Fibroblast of skin of scalp (primary cell): ENCODE measurements at places on chromosomes 4 and X.

GRCh38 chr4:113053883-113054282 lies 4.4 kb downstream of the ANK2 start:
- DNase-seq, result no peak

DNA sequence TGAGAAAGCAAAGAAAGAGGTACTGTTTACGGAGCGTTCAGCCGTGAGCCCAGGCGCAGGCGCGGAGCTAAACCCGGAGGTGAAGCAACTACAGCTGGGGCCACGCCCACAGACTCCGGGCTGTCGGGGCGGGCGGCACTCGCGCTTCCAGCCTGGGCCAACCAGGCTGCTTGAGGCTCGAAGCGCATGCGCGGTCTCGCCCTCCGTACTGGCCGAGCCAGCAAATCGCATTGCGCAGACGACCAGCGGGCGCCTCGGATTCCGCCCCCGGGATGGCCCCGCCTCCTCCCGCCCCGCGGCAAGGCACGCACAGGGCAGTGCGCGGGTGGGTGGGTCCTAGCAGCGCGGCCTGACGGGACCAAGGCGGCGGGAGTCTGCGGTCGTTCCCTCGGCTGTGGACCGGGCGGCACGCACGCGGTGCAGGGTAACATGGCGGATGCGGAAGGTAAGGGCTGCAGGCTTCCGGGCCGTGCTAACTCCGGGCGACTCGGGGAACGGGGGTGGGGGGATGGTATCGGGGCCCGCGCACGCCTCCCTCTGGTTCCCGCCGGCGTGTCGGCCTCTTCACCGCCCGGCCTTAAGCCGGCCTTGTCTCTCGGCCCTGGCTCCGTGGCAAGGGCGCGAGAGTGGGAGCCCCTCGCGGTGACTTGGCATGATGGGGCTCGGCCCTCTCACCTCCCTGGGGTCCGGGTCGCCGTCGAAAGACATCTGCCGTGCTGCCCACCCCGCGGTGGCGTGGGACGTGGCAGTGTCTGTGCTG lies at the start of gene DKC1:
Gene DKC1, plus strand, starts transcription at position 328 of the 760 bp plus-strand sequence. Its CDS starts 102 bp downstream, at position 430.
- DNase-seq, result peak; percentile 94

DNA sequence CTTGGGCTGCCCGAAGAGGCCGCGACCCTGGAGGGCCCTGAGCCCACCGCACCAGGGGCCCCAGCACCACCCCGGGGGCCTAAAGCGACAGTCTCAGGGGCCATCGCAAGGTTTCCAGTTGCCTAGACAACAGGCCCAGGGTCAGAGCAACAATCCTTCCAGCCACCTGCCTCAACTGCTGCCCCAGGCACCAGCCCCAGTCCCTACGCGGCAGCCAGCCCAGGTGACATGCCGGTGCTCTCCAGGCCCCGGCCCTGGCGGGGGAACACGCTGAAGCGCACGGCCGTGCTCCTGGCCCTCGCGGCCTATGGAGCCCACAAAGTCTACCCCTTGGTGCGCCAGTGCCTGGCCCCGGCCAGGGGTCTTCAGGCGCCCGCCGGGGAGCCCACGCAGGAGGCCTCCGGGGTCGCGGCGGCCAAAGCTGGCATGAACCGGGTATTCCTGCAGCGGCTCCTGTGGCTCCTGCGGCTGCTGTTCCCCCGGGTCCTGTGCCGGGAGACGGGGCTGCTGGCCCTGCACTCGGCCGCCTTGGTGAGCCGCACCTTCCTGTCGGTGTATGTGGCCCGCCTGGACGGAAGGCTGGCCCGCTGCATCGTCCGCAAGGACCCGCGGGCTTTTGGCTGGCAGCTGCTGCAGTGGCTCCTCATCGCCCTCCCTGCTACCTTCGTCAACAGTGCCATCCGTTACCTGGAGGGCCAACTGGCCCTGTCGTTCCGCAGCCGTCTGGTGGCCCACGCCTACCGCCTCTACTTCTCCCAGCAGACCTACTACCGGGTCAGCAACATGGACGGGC lies 579 bp downstream of the ABCD1 start:
- DNase-seq, result no peak

DNA sequence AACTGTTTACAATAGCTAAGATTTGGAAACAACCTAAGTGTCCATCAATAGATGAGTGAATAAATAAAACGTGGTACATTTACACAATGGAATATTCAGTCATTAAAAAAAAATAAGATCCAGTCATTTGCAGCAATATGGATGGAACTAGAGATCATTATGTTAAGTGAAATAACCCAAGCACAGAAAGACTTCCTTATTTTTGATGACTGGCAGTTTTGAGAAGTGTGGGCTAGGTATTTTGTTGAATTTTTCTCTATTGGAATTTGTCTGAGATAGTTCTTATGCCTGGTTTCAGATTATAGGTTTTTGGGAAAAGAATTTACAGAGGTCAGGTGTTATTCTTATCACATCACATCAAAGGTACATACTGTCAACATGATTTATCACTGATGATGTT lies 293.8 kb upstream of the ARSJ start:
- DNase-seq, result no peak

DNA sequence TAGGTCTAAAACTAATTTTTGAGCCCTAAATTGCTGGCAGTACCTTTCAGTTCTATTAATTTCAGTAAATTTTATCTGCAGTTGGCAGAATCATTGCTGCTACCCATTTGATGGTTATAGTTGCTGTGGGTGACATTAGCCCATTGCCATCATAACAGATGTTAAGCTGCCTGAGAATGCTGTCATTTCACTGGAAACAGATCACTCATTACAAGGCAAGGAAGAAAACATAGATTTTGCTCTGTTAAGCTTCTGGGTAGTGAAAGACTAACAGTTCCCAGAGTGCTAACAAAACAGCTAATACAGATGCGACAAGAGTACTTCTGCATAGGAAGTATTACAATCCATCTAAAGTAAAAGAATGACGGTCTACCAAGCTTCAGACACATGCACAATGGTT lies 213.2 kb downstream of the SPANXN3 start:
- DNase-seq, result no peak

- no peak for DNase-seq
These were observed 39.5 kb downstream of the SPARCL1 start for GRCh38 chr4:87489678-87490077.

DNA sequence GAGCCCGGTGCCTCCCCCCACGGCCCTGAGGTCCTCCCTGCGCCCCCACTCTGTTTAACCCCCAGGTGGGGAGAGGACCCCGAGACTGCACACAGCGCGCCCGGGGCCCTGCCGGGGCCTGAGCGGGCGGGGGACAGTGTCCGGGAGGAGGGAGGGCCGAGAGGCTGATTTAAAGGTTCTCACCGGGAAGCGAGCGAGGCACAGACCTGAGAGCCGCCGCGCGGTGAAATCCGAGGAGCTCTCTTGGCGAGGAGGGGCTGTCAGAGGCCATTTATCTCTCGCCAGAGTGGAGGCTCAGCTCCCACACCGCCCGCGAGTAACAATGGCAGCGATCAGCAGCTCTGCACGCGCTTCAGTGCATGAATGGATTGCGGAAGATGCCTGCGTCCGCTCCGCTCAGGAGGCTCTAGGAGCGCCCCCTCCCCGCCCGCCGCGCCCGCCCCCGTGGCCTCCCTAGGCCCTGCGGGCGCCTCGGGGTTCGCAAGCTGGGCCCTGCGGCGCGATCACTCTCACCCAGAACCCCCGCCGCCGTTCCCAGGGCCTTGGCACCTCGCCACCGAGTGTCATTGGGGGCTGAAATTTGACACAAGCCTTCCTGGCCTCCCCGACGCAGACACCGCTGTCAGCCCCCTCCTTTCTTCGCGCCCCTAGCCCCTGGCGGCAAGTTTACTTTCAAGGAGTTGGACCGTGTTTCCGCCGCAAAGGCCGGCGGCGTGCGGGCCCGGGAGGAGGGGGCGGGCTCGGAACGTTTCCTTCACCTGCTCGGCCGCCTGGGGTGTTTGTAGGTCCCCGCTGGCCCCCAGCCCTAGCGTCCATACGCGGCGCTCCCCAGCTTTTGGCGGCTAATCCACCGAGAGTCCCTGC lies 48.7 kb upstream of the BCOR start:
- peak; percentile 44 for DNase-seq

DNA sequence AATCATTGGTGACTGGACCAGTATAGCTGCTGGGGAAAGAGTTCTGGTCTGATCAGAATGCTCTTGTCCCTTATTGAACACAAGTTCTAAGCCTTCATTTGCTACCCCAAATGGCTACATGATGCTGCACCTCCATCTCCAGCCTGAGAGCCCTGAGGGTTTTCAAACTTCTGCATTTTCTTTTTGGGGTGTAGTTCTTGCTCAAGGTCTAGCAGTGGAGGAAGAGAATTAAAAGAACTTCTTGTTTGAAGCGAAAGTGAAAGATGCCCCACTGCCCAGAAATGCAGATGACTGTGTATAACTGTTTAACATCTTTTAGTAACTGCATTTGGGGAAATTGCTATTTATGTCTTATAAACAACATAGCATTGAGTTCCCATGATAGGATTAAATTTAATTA lies 38.5 kb downstream of the LAMTOR3 start:
- DNase-seq, result no peak

DNA sequence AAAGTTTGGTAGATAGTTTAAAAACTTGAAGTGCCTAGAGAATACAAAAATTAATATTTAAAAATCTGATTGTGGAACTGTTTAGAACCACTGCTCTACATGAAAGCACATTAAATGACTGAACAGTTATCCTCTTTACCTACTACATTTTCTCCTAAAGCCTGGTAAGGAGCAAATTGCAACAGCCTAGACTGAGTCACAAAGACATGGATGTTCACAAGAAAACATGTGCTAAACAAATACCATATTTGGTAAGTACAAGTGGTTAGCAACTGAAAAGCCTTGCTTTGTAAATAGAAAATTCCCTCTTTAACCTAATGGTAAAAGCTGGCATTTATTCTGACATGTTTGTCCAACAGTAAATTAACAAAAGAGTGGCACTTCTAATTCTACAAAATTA lies 203.1 kb downstream of the FBXO8 start:
- no peak for DNase-seq

DNA sequence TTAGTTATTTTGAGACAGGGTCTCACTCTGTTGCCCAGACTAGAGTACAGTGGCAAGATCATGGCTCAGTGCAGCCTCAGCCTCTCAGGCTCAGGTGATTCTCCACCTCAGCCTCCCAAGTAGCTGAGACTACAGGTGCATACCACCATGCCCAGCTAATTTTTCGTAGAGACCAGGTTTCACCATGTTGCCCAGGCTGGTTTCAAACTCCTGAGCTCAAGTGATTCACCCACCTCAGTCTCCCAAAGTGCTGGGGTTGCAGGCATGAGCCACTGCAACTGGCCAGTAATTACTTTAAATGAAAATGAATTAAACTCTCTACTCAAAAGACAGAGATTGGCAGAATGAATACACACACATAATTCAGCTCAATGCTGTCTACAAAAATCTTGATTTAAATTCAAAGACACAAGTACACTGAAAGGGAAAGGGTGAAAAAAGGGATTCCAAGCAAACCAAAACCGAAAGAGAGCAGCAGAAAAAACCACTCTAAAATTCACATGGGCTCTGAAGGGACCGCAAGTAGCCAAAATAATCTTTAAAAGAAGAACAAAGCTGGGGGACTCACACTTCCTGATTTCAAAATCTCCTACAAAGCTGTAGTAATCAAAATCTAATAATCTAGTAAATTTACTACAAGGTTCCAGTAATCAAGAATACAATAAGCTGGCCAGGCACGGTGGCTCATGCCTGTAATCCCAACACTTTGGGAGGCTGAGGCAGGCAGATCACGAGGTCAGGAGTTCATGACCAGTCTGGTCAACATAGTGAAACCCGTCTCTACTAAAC lies 11.8 kb upstream of the SPON2 start:
- no peak for DNase-seq

GRCh38 chr4:85928775-85929591 lies 430.9 kb downstream of the MAPK10 start:
- peak; percentile 39 for DNase-seq

GRCh38 chr4:38058151-38058550 lies 98.0 kb downstream of the PTTG2 start:
- no peak for DNase-seq

GRCh38 chr4:498328-498904 lies 540 bp downstream of the ZNF721 start:
- no peak for DNase-seq

DNA sequence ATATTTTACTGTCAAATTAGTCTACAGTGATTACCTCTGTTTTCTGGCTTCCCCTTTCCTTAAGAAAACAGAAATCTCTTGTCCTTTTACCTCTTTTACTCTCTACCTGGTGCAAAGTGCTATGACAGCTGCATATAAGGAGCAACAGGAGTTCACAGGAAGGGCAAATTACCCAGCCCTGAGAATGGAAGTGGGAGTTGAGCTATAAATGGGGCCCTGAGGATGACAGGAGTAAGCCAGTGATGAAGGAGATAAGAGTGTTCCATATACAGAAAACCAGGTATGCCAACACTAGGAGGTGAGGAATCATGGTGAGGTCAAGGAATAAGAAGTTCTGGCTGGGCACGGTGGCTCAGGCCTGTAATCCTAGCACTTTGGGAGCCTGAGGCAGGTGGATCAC lies 4.5 kb upstream of the HSD17B13 start:
- DNase-seq, result no peak

DNA sequence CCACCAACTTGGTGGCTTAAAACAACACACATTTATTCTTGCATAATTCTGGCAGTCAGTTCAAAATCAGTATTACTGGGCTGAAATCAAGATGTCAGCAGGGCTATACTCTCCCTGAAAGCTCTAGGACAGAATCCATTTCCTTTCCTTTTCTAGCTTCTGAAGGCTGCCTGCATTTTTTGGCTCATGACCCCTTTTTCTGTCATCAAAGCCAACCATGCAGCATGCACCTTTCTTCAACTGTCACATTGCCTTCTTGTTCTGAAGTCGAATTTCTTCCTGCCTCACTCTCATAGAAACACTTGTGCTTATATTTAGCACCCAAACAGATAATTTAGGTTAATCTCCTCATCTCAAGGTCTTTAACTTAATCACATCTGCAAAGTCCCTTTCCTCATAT lies 79.8 kb upstream of the PPP1R2C start:
- no peak for DNase-seq

DNA sequence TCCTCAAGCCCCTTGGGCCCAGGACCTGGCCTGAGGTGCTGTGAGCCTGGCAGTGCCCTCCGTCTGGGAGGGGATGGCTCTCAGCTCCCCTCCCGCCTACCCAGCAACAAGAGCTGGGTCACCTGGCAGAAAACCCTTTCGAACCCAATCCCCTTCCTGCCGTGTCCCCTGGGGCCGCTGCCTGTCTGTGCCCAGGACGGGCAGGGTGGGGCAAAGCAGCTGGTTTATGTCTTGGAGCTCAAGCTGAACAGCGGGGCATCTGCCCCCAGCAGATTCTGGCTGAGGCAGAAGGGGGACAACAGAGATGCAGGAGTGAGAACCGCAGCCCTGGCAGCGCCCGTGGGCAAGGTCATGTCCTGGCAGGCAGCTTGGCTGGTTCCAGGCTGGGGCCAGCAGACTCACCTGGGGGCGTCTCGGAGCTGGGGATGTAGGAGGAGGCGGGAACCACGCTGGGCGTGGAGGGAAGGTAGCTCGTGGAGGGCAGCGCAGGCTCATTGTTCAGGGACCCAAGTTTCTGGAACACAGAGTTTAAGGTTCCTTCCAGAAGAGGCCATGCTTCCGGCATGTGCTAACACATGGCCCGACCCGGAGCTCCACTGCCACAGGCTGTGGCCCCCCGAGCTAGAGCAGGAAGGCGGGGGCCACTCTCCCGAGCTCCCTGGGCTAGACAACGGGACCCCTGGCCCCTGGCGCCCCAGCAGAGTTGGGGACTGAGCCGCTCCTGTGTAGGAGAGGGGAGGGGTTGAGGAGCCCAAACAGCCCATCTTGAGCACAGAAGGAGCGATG lies 24.2 kb downstream of the NELFA start:
- DNase-seq, result no peak
